ENCODE measurements at places on chromosomes 1 and 21. TPM values are rescaled to one million over a fixed set of nuclear protein-coding genes. Genes with fewer than 3 reads are reported as not detected.

Gene C1orf210
- polyA plus RNA-seq = not detected

Gene RGS13
- not detected for polyA plus RNA-seq

Gene BARHL2
- polyA plus RNA-seq = not detected

Gene FBLIM1
- polyA plus RNA-seq = 0.06 TPM

Gene RASSF5
- polyA plus RNA-seq = 231 TPM

Gene EPHB2
- not detected for polyA plus RNA-seq

Gene CENPL
- polyA plus RNA-seq = 10.0 TPM

Gene USP16
- 37.6 TPM for polyA plus RNA-seq

Gene IARS2
- polyA plus RNA-seq = 49.7 TPM

Gene SPATA45
- 0.70 TPM for polyA plus RNA-seq

Gene SPATC1L
- polyA plus RNA-seq = 6.3 TPM

Gene KLHDC7A
- not detected for polyA plus RNA-seq

Gene TBX15
- not detected for polyA plus RNA-seq

Gene PTPN22
- polyA plus RNA-seq = 93.4 TPM

Gene LCE3E
- polyA plus RNA-seq = not detected

Gene CHIT1
- not detected for polyA plus RNA-seq

Gene ECM1
- polyA plus RNA-seq = 0.10 TPM

Gene CYP4A11
- polyA plus RNA-seq = not detected

Gene IGSF21
- not detected for polyA plus RNA-seq

Gene ATP1A4
- polyA plus RNA-seq = not detected

Gene NPPB
- polyA plus RNA-seq = not detected

Gene LCE6A
- polyA plus RNA-seq = not detected

Gene TMEM81
- polyA plus RNA-seq = 0.55 TPM
